ENCODE measurements at places on chromosomes 13 and 19. TPM values are rescaled to one million over a fixed set of nuclear protein-coding genes. Genes with fewer than 3 reads are reported as not detected.

The FGF22 gene
- total RNA-seq, result 0.19 TPM

The PIP5K1C gene
- 35.5 TPM for total RNA-seq

The WDR62 gene
- total RNA-seq, result 40.4 TPM

The ATP4B gene
- total RNA-seq, result not detected

The ZNF121 gene
- 59.9 TPM for total RNA-seq

GRCh38 chr19:43741075-43741825, 13.5 kb downstream of the SMG9 start:
- DNase-seq, result no peak

GRCh38 chr13:30685987-30686386, 49.4 kb upstream of the ALOX5AP start:
- no peak for DNase-seq

GRCh38 chr13:90068658-90069057, 1278.8 kb upstream of the MIR17HG start:
- DNase-seq, result no peak

DNA sequence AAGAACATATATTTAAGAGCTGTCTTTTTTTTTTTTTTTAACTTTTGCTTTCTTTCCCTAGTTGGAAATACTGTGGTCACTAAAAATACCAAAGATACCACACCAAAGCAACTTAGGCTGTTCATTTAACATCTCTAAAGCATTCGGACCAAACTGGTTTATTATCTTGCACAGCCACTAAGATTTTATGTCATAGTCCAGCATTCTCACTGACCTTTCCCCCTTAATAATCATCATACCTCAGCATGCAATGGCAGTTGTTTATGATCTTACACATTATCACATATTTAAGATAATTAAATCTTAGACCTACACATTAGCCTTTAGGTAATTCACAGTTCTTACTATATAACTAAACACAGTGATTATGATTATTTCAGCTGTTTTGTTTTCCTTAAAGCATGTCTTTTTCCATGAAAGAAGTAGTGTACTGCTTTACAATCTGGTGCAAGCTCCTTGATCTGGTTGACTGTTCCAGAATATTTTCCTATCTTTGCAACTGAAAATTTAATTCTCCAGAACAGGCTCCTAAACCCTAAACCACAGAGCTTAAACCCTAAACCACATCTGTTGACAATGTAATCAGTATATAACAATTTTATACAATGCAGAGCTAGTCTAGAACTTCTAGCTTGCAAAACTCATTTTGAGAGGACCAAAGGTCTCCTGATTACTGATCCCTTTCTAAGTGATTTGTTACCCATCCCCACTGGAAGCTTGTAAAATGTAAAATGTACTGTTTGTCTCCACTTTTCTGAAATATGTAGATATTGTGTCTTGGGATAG, 74.2 kb downstream of the CDK8 start:
- DNase-seq, result no peak

DNA sequence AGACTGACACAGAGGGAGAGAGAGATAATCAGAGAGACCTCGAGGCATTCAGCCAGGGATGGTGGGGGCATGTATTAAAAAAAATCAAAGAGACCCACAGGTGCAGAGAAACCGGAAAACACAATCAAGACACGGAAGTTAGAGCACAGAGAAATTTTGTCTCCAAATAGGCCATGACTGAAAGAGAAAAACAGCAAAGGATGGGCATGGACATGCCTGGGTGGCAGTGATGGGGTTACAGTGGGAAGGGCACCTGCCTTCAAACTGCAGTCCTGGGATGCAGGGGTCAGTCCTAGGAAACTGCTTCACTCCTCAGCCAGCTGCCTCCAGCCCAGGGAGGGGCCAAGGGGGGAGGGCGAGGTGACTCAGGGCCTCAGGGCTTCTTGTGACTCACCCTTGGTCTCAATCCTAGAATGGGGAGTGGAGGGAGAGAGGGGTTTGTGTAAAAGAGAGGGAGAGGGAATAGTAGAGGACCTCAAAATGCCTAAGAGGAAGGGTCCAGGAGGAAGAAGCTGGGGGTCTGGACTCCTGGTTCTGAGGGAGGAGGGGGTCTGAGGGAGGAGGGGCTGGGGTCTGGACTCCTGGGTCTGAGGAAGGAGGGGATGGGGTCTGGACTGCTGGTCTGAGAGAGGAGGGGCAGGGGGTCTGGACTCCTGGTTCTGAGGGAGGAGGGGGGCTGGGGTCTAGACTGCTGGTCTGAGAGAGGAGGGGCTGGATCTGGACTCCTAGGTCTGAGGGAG, 3.6 kb upstream of the KCNN4 start:
- DNase-seq, result no peak

GRCh38 chr13:35817642-35818607, 313.3 kb downstream of the DCLK1 start:
- DNase-seq, result no peak

GRCh38 chr19:40155749-40156265, 35.4 kb upstream of the MAP3K10 start:
- peak; percentile 67 for DNase-seq

DNA sequence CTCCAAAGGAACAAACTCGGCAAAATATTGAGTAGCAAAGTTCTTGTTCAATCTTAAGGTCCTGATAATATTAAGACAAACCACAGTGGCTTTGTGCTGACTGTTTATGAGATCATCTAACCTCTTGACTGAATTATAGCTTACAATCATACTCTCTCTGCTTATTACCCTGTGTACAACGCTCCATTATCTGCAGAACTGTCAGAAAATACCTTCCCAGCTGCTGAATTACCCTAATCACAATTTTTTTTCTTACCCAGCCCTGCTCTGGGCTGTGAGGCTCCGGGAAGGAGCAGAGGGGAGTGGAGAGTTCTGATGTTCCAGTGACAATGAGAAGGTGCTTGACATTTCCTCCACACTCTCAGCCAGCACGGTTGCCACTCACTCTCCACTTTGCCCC, 64.8 kb downstream of the DCT start:
- DNase-seq, result no peak

DNA sequence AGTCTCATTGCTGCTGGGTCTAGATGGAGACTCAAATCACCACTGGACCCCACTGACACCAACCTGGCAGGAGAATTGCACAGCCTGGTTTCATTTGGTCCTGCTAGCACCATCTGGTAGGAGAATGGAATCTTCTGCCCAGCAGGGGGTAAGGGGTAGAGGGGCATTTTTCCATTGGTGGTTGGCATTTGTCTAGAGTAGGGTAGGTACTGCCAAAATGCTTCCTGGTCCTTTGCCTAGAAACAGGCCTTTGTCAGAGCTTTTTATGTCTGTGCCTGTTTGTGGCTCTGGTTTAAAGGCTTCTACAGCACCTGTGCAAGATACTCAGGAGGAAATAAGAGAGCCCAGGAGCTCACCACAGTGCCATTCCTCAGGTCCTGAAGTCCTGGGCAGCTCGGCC, 121.3 kb downstream of the KCTD12 start:
- DNase-seq, result no peak

- DNase-seq, result no peak
These were observed 5.8 kb downstream of the ZNF175 start for GRCh38 chr19:51576850-51577249.

DNA sequence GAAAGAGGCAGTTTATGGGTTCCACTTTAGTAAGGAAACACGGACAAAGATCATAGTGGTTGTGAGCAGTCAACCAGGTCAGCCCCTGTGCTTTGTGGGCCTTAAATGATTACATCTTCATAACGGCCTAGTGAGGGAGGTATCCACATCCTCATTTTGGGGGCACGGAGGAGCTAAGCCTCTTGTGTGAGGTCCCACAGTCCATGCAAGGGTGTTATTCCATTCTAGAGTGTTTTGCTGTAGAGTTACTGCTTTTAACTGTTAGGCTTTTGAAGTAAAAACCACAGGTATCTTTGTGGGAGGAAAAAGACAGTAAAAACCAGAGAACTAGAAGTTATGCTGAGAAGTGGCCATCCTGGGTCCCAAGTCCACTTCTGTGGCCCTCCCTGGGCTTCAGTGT, 4.0 kb downstream of the NOP53 start:
- no peak for DNase-seq

DNA sequence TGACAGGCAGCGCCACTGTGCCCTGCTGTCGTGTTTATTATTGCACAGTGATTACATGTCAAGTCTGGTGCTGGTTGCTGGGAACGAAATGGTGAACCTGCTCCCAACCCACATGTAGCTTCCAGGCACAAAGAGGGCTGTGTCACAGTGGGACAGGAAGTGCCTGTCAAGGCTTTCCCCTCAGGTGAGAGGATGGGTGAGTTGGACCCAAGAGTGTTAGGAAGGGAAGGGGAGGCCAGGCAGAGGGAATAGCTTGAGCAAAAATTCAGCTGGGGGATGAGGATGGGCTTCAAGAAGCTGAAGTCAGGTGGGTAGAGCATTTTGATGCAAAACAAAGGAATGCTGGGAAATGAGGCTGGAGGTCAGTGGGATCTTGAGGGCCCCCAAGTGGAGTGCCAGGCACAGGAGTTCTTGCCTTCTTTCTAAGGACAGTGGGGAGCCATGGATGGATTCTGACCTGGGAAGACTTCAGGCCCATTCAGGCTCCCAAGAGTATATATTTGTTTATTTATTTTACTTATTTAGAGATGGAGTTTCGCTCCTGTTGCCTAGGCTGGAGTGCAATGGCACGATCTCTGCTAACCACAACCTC, 8.5 kb upstream of the QTRT1 start:
- DNase-seq, result no peak

DNA sequence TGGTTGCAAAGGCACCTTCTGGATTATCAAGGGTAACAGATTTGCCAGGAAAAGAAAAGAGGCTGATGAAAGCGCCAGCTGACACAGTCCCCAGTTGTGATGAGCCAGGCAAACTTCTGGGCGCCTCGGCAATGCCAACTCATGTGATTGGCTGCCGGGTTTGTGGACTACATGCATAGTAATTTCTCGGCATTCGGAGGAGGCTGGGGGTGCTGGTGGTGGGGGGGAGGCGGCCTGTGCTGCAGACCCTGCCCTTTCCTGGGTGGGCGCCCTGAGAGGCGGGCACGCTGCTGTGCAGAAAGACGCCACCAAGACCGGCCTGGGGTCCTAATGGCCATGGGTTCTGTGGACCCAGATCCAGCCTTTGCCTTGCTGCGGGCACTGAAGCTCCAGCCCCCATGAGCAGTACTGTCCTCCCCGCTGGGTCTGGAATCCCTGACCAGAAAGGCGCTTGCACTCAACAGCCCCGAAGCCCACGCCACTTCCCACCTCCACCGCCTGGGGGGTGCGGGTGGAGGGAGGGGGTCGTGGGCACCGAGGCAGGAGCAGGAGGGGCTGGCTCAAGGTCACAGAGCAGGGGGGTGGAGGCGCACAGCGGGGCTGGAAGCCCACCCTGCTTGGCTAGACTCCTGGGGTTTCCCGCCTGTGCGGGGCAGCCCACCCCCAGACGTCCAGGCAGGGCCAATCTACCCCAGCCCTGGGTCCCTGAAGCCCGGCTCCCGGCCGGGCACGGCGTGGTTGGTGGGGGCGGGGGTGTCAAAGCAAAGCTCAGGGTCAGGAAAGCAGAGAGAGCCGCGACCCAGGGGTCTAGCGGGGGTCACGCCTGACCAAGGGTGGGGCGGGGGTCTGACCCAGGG, 1.0 kb downstream of the DIRAS1 start:
- DNase-seq, result peak; percentile 60
